IPS DF 6.9 (cell line): ENCODE measurements at places on chromosomes 7 and 10.

DNA sequence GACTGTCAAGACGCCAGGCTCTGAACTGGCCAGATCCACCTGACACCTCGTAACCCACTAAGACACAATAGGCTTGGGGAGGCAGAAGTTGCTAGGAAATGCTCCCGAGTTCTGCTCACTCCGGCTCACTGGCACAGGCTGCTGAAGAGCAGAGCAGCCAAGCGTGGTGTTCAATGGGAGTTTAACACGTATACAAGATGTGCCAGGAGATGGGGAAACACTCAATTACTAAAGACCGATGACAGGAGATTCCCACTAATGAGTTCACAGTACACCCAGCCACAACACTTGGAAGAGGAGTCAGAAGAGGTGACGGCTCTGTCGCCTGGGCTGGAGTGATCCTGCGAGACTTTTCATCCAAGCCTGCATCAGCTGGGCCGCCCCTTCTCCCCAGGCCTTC lies 303.4 kb downstream of the GFRA1 start:
- H3K4me3 ChIP-seq, result no peak overlapping the region
- DNase-seq, result no peak
- no peak overlapping the region for H3K27ac ChIP-seq
- H3K4me1 ChIP-seq, result no peaks in the 10 kb centered on the region
- no peaks in the 10 kb centered on the region for H3K36me3 ChIP-seq
- no peaks in the 10 kb centered on the region for H3K27me3 ChIP-seq

GRCh38 chr7:129123510-129123857 lies 21.0 kb upstream of the TSPAN33 start:
- H3K36me3 ChIP-seq, result no peaks in the 10 kb centered on the region
- H3K27me3 ChIP-seq, result no peaks in the 10 kb centered on the region; the same call in 1 of the 2 replicates
- H3K27ac ChIP-seq, result no peak overlapping the region
- DNase-seq, result no peak
- H3K4me1 ChIP-seq, result no peaks in the 10 kb centered on the region

GRCh38 chr10:106980495-106981451 lies 183.7 kb downstream of the SORCS1 start:
- no peak overlapping the region for H3K4me3 ChIP-seq
- H3K27me3 ChIP-seq, result no peaks in the 10 kb centered on the region

GRCh38 chr7:147013825-147014224 lies 897.2 kb downstream of the CNTNAP2 start:
- H3K27ac ChIP-seq, result no peak overlapping the region
- no peaks in the 10 kb centered on the region for H3K36me3 ChIP-seq
- no peaks in the 10 kb centered on the region for H3K27me3 ChIP-seq
- no peak overlapping the region for H3K4me3 ChIP-seq

- no peak for DNase-seq
- no peak overlapping the region for H3K27ac ChIP-seq
- H3K4me3 ChIP-seq, result no peak overlapping the region
- peaks cover 2% of the 10 kb centered on the region for H3K4me1 ChIP-seq
Measured at GRCh38 chr7:121282129-121282528, 46.7 kb upstream of the WNT16 start.

- no peak overlapping the region for H3K27ac ChIP-seq
- H3K36me3 ChIP-seq, result no peaks in the 10 kb centered on the region
- H3K27me3 ChIP-seq, result peaks cover 8% of the 10 kb centered on the region; the same call in 1 of the 2 replicates
- DNase-seq, result no peak
Measured at GRCh38 chr10:81877596-81877995, 2.6 kb downstream of the NRG3 start.

DNA sequence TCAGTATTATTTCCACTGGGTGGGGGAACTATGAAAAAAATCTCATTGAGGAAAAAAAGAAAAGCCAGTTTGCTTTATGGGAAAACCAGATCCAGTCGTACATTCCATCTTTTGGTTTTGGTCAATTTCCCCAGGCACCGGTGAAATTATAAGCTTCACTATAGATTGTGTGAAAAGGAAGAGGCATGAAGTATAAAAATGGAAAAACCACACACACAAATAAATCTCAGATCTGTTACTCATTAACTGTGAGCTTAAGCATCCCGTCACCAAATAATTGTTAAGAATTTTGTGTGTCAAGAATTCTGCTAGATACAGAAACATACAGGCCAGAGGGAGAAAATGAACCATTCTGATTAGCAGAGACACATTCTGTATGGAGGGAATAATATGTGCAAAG lies 405.5 kb upstream of the CELF2 start:
- no peaks in the 10 kb centered on the region for H3K27me3 ChIP-seq
- no peaks in the 10 kb centered on the region for H3K4me1 ChIP-seq
- H3K36me3 ChIP-seq, result no peaks in the 10 kb centered on the region

GRCh38 chr10:35335133-35336083 lies 901 bp upstream of the CCNY start:
- H3K4me1 ChIP-seq, result no peaks in the 10 kb centered on the region; the same call in 1 of the 2 replicates
- H3K36me3 ChIP-seq, result no peaks in the 10 kb centered on the region
- H3K4me3 ChIP-seq, result peak overlapping the region; percentile 94; the same call in 1 of the 2 replicates
- no peak for DNase-seq
- no peaks in the 10 kb centered on the region for H3K27me3 ChIP-seq

- no peaks in the 10 kb centered on the region for H3K36me3 ChIP-seq
Measured at GRCh38 chr7:5439572-5440496, 16.2 kb upstream of the TNRC18 start.

DNA sequence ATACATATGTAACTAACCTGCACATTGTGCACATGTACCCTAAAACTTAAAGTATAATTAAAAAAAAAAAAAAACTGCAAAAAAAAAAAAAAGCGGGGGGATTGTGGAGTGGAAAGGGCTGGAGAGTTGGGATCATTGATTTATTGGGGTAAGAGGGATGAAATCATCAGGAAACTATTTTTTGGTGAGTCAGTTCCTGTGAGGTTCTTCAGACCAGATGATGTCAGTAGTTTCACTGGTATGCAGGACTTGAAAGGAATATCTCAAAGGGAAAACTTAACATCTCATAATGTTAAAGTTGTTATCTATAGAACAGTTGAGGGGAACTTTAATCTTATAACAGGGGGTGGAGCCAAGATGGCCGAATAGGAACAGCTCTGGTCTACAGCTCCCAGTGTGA lies 32.6 kb upstream of the TECTB start:
- H3K4me3 ChIP-seq, result no peak overlapping the region
- H3K27ac ChIP-seq, result no peak overlapping the region
- DNase-seq, result no peak

DNA sequence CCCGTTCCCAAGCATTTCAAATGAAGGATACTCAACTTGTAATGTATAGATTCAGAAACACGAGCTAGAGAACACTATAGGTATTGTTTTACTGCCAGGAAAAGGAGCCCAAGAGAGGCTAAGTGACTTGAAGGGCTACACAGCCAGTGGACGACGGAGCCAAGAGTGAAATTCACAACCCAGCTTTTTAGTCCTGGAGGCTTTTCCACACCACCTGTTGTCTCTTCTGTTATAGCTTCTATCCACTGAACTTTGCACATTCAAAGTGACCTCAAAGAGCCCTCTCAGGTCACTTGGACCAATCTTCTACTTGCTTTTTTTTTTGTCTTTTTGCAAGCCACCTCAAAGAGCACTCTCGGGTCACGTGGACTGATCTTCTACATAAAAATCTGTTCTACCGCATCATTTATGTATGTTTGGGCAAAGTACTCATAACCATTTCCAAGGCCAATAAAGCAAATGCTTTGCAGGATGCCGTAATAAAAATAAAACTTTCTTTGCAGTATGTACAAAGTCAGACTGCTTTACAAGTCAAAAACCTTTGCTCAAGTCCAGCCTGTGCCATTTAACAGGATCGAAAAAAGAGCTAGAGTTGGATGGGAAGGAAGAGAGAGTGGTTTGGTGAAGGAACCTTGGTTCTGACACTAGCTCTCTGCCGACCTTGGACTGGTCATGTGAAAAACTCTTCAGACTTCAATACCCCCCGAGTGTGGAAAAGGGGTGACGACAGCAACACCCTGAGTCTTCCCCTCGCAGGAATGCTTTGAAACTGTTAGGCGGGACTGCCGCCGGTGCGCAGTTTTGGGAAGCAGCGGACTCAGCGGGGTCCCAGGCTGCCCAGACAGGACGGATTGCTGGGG lies 821 bp downstream of the SLC35B4 start:
- H3K27me3 ChIP-seq, result no peaks in the 10 kb centered on the region
- peak overlapping the region; percentile 72 for H3K4me3 ChIP-seq
- H3K4me1 ChIP-seq, result no peaks in the 10 kb centered on the region
- H3K36me3 ChIP-seq, result no peaks in the 10 kb centered on the region
- no peak overlapping the region for H3K27ac ChIP-seq

GRCh38 chr10:11403116-11403515 lies 208.3 kb downstream of the USP6NL start:
- H3K27ac ChIP-seq, result no peak overlapping the region
- H3K27me3 ChIP-seq, result no peaks in the 10 kb centered on the region; the same call in 1 of the 2 replicates
- H3K4me3 ChIP-seq, result no peak overlapping the region
- DNase-seq, result no peak

- H3K4me3 ChIP-seq, result no peak overlapping the region
- no peaks in the 10 kb centered on the region for H3K27me3 ChIP-seq
- no peaks in the 10 kb centered on the region for H3K4me1 ChIP-seq
- DNase-seq, result peak; percentile 64
- no peak overlapping the region for H3K27ac ChIP-seq
Measured at GRCh38 chr10:6151087-6151977, 51.4 kb upstream of the PFKFB3 start.

- H3K4me3 ChIP-seq, result no peak overlapping the region
- no peaks in the 10 kb centered on the region for H3K36me3 ChIP-seq
- peaks cover 6% of the 10 kb centered on the region; the same call in 1 of the 2 replicates for H3K4me1 ChIP-seq
Measured at GRCh38 chr10:10295537-10295936, 722.1 kb upstream of the CELF2 start.
